ENCODE measurements at places on chromosomes 2 and 18. TPM values are rescaled to one million over a fixed set of nuclear protein-coding genes. Genes with fewer than 3 reads are reported as not detected.

Gene RAPGEF4
- 3.3 TPM for total RNA-seq

Gene CHST9
- 0.56 TPM for total RNA-seq

Gene TMEM178A
- total RNA-seq, result 0.40 TPM

Gene C2orf15
- total RNA-seq, result 1.9 TPM

DNA sequence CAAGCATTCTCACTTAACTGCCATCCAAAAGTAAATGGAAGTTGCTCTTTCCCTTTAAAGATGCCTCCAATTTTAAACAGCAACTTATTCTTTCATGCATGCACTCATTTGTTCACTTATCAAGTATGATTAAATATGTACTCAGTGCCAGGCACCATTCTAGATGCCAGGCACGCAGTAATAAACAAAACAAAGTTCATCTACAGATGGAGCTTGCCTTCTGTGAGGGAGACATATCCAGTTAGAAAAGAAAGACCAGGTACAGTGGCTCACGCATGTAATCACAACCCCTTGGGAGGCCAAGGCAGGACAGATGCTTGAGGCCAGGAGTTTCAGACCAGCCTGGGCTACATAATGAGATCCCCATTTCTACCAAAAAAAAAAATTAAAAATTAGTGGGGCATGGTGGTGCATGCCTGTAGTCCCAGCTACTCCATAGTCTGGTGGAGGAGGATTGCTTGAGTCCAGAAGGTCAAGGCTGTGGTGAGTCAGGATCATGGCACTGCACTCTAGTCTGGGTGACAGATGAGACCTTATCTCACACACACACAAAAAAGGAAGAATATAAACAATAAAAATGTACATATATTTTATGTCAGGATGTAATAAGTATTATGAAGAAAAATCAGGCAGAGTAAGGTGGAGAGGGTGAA, 19.2 kb upstream of the CCDC141 start:
- no peak for ATAC-seq

GRCh38 chr2:60407398-60407797, 146.1 kb downstream of the BCL11A start:
- ATAC-seq, result no peak

Gene CXCR1
- total RNA-seq, result 0.72 TPM

- ATAC-seq, result no peak
Measured at GRCh38 chr2:9382604-9383235, 40.6 kb downstream of the ITGB1BP1 start.

Gene G6PC2
- total RNA-seq, result not detected

DNA sequence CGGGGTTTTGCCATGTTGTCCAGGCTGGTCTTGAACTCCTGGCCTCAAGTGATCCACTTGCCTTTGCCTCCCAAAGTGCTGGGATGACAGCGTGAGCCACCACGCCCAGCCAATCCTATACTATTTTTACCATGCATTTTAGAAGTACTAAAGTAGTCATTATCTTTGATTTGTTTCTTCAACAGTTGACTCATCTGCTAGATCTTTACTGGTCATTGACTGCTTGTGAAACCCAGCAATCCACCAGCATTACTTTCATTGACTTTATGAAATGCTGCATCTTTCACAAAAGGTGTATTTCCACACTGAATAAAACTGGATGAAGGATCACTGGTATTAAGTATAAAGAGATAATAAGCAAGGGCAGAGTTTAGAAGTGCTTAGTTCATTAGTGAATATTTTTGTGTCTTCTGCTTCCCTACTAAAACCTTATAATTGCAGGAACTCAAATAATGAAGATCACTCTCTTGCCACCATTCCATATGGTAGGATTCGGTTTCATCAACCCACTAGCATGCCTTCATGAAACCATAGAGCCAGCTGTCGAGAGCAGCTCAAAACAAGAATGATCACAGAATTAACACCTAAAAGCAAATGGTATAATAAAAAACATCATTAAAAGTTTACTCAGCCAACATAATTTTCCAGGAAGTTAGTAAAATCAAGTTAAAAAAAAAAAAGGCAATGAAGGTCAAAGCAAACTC, 33.1 kb downstream of the IRS1 start:
- ATAC-seq, result peak; percentile 72

- no peak for ATAC-seq
Measured at GRCh38 chr18:40987581-40987980, 967.5 kb upstream of the PIK3C3 start.

Gene CYP27C1
- total RNA-seq, result 1.8 TPM

- ATAC-seq, result no peak
Measured at GRCh38 chr2:215031321-215031720, 107.1 kb downstream of the ABCA12 start.

DNA sequence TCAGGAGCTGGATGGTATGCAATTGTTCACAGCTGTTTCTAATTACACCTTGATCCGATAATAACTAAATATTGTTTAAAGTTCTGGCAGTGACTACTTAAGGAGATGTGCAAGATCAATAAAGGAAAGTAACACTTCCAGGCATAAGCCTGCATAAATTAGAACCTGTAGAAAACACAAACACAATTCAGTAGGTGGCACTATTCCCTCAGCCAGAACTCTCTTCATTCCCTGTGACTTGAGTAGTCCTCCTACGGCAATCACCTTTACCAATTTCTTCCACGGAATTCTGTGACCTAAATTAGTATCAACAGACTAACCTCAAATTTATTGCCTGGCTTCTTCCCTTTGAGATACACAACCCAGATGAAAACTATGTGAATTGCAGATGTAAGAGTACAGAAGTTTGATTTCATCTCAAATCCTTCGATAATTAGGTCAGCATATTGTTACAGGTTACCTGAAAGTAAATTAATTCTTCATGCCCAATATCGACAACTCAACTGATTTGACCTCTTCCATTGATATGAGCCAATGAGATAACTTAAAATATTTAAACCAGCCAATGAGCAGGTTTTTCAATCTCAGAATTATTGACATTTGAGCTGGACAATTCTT, 137.8 kb downstream of the PID1 start:
- ATAC-seq, result peak; percentile 44

DNA sequence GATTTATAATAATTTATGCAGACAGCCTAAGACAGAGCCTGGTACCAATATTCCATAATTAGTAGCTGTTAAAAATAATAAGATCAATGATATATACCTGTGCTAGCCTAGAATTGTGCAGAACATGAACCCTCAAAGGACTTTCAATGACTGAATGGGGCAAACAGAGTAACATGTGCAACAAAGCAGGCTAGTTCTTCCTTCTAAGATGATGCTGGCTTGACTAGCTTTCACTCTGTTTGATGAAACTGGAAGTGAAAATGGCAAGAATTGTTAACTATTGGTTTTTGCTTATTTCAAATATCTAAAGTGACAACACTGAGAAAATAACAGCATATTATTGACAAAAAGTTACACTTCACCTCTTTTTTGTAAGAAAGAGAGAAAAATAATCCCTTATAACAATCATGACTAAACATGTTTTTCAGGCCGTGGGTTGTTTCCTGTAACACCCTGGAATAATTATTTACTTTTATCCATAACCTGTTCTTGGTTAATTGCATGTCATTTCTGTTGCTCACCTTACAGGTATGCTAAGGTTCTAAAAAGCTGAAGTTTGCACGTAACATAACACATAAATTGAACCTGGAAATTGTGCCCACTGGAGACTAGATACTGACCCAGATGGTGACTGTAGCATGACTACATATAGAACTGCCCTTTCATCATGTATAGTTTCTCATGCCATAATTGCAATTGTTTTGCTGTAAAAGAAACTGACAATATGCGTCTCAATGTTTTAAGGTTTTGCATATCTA, 108.7 kb downstream of the C18orf54 start:
- peak; percentile 89 for ATAC-seq

GRCh38 chr2:134137182-134137611, 116.7 kb upstream of the MGAT5 start:
- peak; percentile 93 for ATAC-seq

GRCh38 chr2:201643216-201643890, at the start of gene TMEM237:
TMEM237 (minus strand) TSS chr2:201643503; CDS start chr2:201643400, 103 bp downstream.
- ATAC-seq, result peak; percentile 80

Measured in esophagus mucosa (tissue), 1 donor.